Non-pigmented ciliary epithelial cell (primary cell): ENCODE measurements at places on chromosomes 7 and 10.

GRCh38 chr10:103983367-103983911 is 16.5 kb downstream of the SLK start:
- no peak for DNase-seq

DNA sequence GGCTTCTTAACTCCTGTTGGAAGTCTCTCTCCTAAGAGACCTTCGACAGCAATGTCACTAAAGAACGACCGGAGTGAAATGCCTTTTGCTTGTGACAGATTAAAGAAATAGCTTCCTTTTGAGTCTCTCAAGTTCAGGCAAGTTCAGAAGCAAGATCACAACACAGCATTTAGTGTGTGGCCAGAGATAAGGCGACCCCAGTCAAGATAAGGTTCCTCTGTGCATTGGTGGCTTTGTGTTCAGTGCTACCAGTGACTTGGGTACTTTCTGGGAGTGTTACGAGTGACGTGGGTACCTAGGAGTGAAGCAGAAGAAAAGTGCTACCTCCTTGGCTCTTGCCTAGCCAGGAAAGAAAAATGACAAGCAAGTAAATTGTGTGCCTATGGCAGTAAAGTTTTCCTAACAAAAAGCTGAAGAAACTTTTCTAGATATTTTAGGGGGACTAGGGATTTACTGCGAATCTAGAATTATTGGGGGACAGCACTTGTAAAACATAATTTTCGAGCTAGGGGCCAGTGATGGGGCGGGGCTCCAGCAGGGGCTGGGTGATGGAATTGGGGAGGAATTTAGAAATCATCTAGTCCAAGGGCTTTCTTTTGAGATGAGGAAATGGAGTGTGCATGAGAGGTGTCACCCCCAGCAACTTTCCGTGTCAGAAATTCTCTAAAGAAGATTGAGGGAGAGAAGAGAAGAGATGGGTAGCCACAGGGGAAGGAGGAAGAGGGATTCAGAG is 191.9 kb upstream of the LYZL2 start:
- DNase-seq = no peak

GRCh38 chr7:774161-775109 is 47.4 kb upstream of the PRKAR1B start:
- no peak for DNase-seq

DNA sequence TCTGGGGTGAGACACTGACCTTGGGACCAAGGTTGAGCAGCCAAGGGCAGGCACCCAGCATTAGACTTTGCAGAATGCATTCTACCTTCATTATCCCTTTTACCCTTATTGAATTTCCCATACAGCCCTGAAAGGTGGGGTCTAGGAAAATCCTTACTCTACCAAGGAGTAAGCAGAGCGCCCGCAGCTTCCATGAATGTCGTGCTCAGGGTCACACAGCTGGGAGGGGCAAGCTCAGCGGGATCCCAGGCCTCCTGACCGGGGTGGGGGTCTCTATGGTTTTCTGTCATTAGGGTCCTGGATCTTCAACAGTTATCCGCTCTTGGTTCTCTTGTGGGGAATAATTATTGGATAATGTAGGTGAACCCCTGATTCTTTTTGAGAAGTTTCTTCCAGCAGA is 30.7 kb upstream of the BTBD16 start:
- DNase-seq = no peak

GRCh38 chr7:39712751-39713150 is 89.4 kb downstream of the RALA start:
- DNase-seq = no peak

- no peak for DNase-seq
Observed at GRCh38 chr10:103765981-103766380, 89.4 kb downstream of the SH3PXD2A start.

DNA sequence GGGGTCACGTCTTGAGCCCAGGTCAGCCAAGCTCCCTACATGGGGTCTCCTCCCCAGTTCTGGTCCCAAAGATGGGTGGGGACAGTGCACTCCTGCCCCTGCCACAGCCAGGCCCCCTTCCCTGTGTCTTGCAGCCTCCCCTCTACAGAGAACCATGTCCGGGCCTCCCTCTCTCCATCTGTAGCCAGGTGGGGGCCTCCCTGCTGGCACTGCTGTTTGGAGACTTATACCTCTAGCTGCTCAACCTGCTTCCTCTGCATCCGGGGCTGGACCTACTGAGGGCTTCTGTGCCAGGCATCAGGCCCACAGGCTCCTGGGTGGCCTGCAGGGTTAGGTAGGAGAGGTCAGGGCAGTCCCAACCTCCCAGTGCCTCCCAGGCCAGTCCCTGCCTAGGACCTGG is 7.9 kb downstream of the SH2B2 start:
- no peak for DNase-seq

DNA sequence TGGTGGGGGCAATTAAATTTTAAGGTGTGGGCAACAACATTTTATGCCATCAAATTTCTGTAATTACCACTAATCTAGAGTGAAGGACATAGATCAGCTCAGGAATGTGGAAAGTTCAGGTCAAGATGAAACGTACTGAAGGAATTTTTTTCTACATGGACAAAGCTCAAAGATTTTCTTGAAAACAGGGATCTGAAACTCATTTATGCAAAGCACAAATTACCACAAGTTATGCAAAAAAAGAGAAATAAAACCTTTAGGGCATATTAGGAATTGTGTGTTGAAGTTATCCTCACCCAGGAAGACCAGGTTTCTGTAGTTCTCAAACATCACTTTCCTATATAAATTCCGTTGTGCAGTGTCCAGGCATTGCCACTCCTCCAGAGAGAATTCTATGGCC is 18.9 kb downstream of the ZNF680 start:
- DNase-seq = no peak

GRCh38 chr7:117705630-117706029 is 167.6 kb downstream of the CTTNBP2 start:
- DNase-seq = no peak
